ENCODE measurements at places on chromosomes 2 and 18. TPM values are rescaled to one million over a fixed set of nuclear protein-coding genes. Genes with fewer than 3 reads are reported as not detected.

- peaks cover 32% of the 10 kb centered on the region for H3K4me1 ChIP-seq
- no peak overlapping the region for H3K27ac ChIP-seq
- peaks cover 5% of the 10 kb centered on the region for H3K36me3 ChIP-seq
- DNase-seq, result no peak
- no peak overlapping the region for H3K4me3 ChIP-seq
These were observed 30.5 kb downstream of the HPCAL1 start for GRCh38 chr2:10333247-10333613.

Gene ADCYAP1
- 16.9 TPM for total RNA-seq

- H3K27me3 ChIP-seq, result no peaks in the 10 kb centered on the region
- no peaks in the 10 kb centered on the region for H3K4me1 ChIP-seq
- no peak for DNase-seq
- H3K27ac ChIP-seq, result no peak overlapping the region
These were observed 47.5 kb downstream of the ARID5A start for GRCh38 chr2:96584017-96584416.

GRCh38 chr2:161250864-161251436 is 57.3 kb upstream of the PSMD14 start:
- no peaks in the 10 kb centered on the region for H3K27me3 ChIP-seq
- H3K36me3 ChIP-seq, result no peaks in the 10 kb centered on the region
- H3K4me1 ChIP-seq, result peaks cover 15% of the 10 kb centered on the region
- H3K4me3 ChIP-seq, result no peak overlapping the region
- H3K27ac ChIP-seq, result no peak overlapping the region
- no peak for DNase-seq

DNA sequence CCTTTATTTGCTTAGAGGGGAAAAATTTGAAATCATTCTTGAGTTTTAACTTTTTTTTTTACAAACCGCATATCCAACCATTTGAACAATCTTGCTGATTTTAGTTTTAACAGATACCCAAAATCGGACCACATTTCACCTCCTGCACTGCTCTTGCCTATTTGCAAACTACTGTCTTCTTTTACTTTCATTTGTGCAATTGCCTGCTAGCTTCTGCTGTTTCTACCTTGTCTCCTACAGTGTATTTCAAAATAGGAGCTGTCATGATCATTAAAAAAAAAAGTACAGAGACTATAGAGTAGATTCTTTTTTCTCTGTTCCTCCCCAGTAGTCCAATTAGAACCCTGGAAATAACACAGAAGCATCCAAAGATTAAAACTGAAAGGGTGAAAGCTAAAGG is 1081.2 kb downstream of the SOCS6 start:
- H3K27me3 ChIP-seq, result no peaks in the 10 kb centered on the region
- DNase-seq, result no peak
- H3K4me3 ChIP-seq, result no peak overlapping the region
- no peaks in the 10 kb centered on the region for H3K4me1 ChIP-seq
- H3K36me3 ChIP-seq, result peaks cover 17% of the 10 kb centered on the region

DNA sequence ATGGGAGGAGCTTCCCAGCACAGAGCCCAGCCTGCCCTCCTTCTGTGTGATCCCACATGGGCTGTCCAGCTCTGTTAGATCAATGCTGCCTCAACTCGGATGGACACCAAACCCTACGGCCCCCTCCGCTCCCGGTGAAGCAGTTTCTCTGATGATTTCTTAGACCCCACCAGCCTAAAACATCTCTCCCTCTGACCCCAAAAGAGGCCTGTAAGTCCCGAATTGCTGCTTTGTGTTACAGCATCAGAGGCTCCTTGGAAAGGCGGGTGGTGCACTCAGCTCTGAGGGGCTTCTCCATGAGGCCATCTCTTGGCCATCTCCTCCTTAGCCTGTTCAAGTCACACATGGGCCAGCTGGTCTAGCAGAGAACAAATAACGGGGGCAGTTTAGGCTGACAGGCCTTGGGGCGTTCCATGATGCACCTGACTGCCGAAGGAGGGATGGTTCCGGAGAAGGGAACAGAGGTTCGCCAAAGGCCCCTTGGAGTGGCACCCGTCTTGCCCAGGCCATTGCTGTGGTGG is 240.7 kb downstream of the SH3RF3 start:
- no peaks in the 10 kb centered on the region for H3K36me3 ChIP-seq
- no peak overlapping the region for H3K4me3 ChIP-seq
- H3K4me1 ChIP-seq, result peaks cover 7% of the 10 kb centered on the region
- DNase-seq, result no peak
